NCI-H226 (cell line): ENCODE measurements at places on chromosomes 4 and X.
A peak's percentile ranks its signal among the peaks of the same experiment; 100 is the strongest.

- DNase-seq, result peak; percentile 19
Observed at GRCh38 chrX:85992811-85993229, 54.5 kb downstream of the CHM start.

DNA sequence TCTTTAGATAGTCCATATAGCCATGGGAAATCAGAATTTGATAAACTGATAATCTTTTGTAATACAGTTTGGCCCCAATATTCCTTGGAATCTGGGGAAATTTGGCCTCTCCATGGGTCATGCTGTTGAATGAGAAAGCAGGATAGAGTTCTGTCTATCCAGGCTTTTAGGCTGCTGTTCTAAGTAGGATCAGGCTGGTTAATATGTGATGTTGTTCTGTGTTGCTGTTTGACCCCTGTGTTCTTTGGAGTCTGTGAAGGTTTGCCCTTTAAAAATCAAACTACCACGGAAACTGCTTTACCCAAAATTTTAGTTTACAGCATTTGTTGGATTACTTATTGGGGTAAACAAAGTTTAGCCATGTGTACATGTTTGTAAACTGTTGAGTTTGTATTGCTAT, 114.5 kb downstream of the ZNF330 start:
- no peak for DNase-seq

DNA sequence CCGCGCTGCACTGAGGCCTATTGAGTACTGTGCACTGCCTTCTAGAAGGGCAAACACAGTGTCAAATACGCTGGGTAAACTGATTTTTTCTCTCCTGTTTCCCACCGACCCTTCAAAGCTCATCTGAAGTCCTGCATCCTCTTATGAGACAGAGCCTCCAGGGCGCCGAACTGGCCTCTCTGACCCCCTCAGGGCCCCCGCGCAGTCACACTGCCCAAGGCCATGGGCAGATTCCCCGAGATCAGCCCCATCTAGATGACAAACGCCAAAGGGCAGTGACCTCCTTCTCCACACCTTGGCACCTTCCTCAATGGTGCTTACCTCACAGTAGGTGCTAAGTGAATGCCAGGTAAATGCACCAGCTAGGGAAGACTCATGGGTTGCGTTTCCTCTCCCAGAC, 34.4 kb downstream of the CHST7 start:
- DNase-seq, result no peak

- DNase-seq, result no peak
Observed at GRCh38 chr4:10677796-10678497, 6.6 kb downstream of the CLNK start.

DNA sequence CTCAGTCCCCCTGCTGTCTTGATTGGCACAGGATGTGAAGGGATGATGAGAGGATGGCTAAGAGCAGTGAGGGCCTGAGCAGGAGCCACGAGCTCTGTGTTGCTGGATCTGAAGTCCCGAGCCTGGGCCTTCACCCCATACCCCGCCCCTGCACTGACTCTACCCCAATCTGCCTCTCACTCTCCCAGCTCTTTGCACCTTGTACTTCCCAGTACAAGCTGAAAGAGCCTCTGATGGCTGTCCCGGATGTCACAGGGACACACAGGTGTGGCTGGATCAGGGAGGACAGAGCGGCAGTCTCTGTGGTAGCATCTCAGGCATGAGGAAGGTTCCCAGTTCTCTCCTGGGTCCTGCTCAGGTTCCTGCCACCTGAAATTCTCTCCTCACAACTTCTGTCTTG, 103.6 kb downstream of the CHIC2 start:
- no peak for DNase-seq

- DNase-seq, result no peak
Observed at GRCh38 chr4:183905081-183905592, at the start of gene STOX2. STOX2 (plus strand) TSS chr4:183905307; CDS start chr4:183906791, 1,484 bp downstream.

DNA sequence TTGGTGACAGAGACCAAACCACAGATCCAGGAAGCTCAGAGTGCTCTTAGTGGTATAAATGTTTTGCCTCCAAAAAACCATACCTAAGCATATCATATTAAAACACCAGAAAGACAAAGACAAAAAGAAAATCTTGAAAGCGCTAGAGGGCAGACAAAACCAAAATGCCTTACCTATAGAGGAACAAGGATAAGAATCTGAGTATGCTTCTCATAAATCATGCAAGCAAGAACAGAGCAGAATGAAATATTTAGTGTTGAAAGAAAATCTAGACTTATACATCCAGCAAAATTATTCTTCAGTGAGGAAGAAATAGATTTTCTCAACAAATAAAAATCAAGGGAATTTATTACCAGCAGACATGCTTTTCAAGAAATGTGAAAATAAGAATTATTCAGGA, 941.0 kb upstream of the INTU start:
- DNase-seq, result no peak

DNA sequence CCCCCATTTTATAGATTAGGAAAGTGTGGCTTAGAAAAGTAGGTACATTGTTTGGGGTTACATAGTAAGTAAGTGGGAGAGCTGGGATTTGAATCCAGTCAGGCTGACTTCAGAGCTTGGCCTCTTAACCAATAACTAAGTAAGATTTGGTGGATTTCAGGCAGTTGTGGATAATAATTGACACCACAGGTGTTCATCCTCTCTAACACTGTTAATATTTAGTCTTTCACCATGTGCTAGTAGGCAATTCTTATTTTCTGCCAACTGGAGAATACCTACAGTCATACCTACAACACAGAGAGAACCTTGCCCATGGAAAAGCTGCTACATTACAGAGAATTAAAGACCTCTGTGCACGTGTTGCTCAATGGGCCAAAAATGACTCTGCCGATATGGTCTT, 89.5 kb downstream of the DIAPH2 start:
- no peak for DNase-seq

GRCh38 chr4:70583952-70584834, 7.9 kb upstream of the AMBN start:
- DNase-seq, result no peak

GRCh38 chr4:189090174-189090814, 850.4 kb upstream of the FRG1 start:
- DNase-seq, result no peak

DNA sequence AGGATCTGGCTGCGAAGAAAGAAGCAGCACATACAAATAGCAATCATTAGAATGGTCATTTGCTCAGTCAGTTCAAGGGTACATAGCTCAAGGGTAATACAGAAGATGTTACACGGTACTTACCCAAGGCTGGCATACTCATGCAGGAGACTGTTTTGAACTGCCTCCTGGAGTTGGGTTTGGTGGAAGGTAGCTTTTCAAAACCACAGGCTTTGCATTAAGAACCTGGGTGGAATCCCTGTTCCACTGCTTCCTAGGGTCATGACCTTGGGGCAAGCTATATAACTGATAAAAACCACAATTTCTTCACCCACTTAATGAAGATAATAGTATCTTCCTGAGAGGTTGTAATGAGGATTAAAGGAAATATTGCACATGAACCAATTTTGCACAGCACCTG, 36.5 kb downstream of the TBC1D9 start:
- DNase-seq, result no peak

GRCh38 chr4:156558373-156559025, 413.1 kb downstream of the PDGFC start:
- DNase-seq, result no peak

DNA sequence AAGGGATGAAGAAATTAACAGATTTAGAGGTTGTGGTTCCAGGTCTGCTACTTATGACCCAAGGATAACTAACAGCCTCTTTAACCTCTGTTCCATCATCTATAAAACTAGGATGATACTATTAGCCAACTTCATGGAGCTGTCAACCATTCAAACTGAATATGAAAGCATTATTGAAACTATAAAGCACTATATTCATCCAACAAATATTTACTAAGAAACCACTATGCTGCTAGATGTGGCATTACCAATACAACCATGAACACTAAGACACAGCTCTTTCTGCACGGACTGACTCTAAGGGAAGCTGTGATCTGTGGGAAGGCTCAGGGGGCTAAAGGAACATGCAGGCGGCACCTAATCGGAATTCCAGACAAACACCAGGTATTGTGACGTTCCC, 66.0 kb downstream of the APBB2 start:
- DNase-seq, result no peak

DNA sequence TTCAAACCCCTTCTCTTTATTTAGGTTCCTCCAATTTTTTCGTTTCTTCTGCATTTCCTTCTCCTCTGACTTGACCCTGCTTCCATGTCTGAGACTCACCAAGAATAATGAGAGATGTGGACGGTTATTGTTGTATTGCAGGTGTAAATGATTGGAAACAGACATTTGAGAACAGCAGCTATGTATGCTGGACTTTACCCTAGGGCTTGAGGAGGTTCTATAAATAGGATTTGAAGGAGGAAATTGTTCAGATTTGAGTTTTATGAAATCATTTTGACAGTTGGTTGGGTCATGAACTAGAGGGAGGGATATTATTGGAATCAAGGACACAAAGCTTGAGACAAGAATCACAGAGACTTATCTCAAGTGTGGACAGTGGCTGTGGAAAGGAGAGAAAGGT, 614.6 kb upstream of the CPEB2 start:
- DNase-seq, result no peak

GRCh38 chr4:145804116-145804515, 124.2 kb downstream of the C4orf51 start:
- peak; percentile 90 for DNase-seq

DNA sequence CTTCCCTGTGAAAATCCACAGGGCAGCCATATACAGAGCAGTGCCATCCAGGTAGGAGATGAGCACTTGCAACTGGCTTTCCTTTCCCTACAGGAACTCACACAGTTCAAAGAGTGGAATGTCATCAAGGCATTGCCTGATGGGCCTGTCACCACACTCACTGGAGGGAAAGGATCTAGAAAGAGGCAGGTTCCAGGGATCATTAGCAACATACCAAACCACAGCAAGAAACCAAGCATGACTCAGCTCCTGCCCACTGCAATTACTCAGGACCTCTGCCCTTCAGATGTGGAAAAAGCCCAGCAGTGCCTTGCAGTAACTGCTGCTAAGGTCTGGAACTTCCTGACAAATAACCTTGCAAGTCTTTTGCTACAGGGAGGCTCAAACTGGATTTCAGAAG, 101.2 kb downstream of the ZNF674 start:
- DNase-seq, result peak; percentile 72

DNA sequence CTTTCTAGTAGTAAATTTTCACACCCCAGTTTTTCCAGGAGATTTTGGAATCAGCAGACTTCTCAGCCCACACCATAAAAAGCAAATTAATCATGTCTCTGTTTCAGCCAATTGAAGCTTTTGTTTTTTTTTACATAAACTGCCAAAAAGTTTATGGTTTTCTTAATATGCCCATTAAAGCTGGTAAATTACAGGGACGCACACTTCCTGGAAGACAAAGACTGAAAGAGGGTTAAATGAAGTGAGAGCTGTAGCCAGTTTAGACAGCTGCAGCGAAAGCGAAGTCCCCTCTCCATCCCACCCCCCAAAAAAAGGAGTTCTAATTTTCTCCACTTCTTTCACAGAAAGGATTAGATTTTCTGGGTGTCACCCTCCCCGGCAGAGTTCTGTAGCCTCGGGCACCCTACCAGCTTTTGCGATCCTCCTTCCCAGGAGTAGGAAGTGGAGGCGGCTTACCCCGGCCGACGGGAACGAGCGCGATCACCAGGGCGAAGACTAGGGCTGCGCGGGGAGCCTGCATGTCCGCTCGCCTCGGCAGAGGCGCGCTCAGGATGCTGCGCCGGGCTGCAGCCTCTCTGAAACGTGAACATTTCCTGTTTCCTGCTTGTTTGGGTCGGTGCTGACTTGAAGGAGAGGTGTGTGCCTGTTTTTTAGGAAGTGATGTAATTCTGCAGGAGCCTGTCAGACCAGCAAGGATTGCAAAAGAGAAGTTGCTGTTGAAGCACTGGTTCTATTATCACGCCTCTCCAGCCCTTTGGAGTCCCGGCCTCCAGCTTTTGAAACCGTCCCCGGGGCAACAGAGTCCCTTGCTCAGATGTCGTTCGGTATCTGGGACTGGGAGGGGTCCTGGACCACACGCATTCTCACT, at the start of gene TMEM154:
TMEM154 (minus strand) TSS at position 584 of the 868 bp plus-strand sequence; CDS start at position 520, 64 bp downstream.
- peak; percentile 92 for DNase-seq

GRCh38 chr4:112213091-112213490, 18.5 kb upstream of the AP1AR start:
- DNase-seq, result no peak
